ENCODE measurements at places on chromosomes 13 and 19.

- DNase-seq, result no peak
Measured at GRCh38 chr13:32938907-32939306, 77.3 kb upstream of the KL start.

DNA sequence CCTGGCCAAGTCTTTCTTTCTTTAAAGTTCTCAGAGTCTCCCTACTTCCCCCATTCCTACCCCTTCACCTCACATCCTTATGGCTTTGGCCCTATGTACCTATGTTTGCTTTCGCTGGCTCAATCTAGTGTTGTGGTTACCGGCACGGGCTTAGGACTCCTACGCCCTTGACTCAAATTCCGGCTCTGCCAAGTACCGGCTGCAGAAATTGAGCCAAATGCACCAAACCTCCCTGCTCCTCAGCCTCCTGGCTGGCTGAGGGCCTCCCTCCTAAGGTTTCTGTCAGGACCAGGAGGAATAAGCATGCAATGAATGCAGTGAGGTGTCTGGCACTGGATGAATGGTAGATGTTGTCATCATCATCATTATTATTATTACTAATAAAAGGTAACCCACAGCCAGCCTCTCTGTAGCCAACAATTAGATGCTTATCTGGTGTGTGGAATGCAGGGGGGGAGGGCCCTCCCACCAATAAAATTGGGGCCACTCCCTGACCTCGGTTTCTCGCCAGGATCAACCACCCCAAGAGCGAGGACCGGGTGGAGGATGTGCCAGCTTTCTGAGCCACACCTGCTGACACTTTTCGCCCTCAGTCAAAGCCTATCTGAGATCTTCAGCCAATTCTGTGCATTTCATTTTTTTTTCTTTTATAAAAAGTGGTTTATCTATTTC lies 20.7 kb downstream of the KLK5 start:
- DNase-seq, result peak; percentile 90

DNA sequence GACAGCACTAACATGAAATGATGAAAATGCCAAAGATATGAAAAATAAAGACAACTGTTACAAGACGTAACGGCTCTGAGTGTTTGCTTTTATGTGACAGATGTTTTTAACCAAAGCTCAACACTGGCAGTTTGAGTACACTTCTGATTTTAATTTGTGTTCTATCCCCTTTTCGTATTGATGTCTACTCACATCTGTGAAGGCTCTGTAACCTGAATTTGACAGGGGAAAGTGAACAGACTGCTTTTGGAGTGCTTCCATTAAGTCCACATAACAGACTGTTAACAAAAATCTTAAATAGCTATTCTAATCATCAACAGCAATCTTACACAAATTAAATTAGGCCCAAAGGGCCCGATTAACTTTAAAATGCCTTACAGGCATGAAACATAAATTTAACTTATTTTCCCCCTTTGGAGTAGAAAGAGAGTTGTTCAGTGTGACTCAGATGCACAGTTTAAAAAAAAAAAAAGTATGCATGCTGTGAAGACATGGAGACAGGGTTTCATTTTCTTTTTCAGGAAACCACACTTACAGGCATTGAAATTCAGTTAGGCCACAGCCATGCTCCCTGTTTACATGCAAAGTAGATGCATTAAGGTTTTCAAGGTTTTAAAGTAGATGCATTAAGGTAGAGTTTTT lies 16.3 kb upstream of the RNASEH2B start:
- DNase-seq, result no peak

- no peak for DNase-seq
Measured at GRCh38 chr13:107574517-107575210, 640.7 kb downstream of the LIG4 start.

DNA sequence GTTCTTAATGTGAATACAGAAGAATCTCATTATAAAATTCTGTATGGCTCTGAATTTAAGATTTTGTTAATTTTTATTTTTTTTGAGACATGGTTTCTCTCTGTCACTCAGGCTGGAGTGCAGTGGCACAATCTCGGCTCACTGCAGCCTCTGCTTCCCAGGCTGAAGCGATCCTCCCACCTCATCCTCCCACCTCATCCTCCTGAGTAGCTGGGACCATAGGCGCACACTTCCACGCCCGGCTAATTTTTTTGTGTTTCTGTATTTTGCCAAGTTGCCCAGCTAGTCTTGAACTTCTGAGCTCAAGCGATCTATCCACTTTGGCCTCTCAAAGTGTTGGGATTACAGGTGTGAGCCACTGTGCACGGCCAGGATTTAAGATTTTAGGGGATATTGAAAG lies 14.3 kb downstream of the CYP2A7 start:
- DNase-seq, result no peak
